ENCODE measurements at places on chromosomes 13 and 19.

DNA sequence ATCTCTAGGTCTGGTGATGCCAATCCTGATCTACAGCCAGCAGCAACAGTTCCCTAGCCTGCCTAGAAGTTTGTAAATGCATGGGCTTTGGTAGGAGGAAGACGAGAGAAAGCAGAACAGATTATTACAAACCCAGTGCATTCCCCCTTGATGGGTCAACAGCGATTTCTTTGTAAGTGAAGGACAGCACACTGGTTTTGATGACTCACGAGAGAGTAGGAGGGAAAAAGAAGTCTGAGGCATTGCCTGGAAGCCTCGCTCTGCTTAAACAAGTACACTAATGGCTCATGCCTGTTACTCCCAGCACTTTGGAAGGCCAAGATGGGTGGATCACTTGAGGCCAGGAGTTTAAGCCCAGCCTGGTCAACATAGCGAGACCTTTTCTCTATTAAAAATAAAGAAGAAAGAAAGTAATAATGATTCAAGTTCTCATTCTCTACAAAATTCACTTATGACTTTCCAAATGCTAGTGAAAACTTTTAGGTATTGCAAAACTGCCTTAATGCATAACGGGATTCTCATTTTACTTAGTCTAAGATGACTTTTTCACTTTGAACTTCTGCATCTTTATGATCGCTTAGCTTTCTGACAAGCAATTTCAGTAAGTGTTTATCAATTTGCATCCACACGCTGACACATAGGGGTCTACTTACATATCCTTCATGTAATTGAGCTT, 47.7 kb upstream of the USPL1 start:
- DNase-seq = no peak

DNA sequence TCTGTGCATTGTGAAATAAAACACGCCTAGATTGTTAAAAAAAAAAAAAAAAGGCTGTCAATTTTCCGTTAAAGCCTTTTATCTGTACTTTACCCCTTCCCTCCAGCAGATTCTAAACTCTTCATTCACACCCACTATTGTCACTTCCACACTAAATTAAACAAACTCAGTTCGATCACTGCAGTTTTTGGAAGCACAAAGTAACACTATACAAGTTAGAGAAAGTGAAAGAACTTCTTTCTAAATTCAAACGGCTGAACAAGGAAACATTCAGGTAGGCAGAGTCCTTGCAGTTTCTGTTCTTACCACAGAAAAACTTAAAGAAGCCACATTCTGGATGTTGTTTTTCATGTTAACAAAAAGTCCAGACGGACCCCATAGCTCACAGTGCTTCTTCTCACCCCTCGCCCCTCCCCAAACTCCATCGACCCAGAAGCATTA, 27.5 kb upstream of the UBE2L5 start:
- no peak for DNase-seq

- DNase-seq = no peak
Measured at GRCh38 chr13:41495044-41495443, 37.7 kb downstream of the RGCC start.

DNA sequence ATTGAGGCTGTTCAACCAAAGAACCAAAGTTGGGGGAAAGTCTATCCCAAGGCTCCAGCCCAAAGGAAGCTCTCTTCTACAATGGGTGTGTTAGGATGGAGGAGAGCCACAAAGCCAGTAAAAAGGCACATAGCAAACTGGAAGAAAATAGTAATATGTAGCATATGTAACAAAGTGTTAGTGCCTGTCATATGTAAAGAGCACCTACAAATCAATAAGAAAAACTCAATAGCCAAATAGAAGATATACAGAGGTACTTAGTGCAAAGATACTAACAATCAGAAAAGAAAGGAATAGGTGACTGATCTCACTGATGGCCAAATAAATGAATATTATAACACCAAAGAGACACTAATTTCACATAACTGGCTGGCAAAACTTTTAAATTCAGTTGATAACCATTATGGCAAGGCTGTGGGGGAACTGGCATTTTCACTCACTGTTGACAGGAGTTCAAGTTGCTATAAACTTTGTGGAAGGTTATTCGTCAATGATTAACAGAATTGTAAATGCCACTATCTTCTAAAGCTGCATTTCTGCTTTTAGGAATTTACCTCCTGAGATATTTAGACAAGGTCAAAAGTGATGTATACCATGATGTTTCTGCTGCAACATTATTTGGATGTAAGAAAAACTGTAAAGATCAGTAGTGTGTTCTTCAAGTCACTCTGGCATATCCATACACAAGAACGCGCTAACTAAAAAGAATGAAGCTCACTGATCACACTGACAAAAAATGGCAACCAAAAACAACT, 110.8 kb downstream of the GNG7 start:
- DNase-seq = no peak

GRCh38 chr13:113050734-113051431, 54.7 kb upstream of the F7 start:
- DNase-seq = no peak

DNA sequence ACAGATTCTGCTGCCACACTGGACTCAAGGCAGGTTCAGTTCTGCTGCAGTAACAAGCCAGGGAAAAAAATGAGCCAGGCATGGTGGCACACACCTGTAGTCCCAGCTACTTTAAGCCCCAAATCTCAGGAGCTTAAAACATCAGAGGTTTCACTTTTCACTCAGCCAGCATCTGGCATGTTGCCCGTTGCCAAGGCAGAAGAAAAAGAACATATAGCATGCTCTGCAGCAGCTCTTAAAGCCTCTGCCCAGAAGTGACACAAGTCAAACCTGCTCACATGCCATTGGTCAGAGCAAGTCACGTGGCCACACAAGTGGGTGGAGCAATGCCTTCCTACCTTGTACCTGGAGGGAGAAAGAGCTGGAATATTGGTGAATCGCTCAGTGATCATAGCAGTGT, 14.7 kb upstream of the ADGRE5 start:
- DNase-seq = peak; percentile 79

DNA sequence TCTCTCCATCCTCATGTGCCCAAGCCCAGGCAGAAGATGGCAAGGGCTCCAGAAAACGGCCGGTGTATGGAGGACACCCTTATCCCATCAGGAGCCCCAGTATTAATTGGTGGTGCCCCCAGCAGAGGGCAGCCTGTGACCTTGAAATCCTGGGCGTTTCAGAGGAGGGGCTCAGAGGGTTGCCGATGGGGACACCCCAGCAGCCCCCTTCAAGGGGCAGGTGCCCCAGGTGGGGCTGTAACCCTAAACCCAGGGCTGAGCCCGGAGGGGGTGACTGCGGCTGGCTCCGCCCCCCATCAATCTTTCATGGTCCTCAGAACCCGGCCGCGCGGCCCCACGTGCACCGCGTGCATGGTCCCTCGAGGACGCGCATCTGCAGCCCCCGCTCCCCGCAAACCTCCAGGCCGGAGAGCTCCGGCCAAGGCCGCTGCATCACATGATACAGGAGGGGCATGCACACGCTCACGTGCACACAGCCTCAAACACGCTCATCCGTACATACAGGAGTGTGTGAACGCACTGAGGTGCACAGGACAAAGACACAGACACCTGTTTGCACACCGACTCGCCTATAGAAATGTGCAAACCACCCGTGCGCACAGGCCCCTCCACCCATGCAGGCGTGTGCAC, 949 bp downstream of the RAB3A start:
- DNase-seq = peak; percentile 11

DNA sequence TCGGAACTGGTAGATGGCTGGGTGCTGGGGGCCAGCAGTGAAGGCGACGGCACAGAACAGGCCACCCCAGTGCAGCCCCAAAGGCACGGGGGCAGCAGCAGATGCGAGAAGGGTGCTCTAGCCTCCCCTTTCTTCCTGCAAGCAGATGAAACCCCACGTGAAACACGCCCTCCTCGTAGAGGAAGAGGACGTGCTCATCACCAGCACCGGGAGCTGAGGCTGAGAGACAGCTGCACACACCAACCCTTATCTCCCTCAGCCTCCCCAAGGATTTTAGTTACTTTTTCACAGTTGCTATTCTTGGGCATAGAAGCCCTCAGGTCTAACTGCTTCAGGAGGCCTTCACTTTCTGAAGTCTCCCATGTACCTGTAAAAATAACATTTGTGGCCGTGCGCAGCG, 11.9 kb downstream of the ZNF787 start:
- no peak for DNase-seq

DNA sequence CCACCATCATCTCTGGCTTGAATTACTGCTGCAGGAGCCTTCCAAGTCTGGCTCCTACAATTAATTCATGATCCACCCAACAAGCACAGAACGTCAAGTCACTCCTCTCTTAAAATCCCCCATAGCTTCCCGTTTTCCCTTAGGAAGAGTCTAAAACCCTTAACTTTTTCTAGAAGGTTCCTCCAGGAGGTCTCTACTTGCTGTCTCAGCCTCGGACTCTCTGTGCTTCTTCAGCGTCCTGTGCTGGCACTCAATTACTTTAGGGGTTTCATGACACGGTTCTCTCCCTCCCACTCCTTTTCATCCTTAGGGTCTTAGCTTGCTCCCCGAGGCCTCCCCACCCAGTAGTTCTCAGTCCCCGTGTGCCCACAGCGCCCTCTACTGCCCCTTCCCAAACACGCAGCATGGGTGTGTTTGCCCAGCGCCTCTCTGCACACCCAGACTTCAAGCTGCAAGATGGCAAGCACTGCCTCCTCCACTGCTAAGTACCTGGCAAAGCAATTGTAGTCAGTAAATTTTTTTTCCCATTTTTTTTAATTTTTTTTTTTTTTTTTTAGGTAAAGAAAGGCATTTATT, 25.8 kb upstream of the MAP3K10 start:
- no peak for DNase-seq

DNA sequence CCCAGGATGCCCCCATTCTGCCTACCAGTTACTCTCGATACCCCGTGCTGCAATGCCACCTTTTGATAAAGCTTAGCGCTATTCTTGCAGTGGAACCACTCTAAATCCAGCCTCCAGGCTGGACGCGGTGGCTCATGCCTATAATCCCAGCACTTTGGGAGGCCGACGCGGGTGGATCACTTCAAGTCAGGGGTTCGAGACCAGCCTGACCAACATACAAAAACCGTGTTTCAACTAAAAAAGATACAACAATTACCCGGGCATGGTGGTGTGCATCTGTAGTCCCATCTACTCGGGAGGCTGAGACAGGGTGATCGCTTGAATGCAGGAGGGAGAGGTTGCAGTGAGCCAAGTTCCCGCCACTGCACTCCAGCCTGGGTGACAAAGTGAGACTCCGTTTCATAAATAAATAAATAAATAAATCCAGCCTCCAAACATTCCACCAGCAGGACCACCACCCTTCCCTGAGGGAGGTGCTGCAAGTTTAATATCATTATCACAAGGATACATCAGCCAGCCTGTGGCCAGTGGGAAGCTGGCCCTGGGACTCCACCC, 27.7 kb downstream of the CYP2B6 start:
- no peak for DNase-seq

GRCh38 chr19:6471076-6471475, 7.0 kb downstream of the CRB3 start:
- no peak for DNase-seq

DNA sequence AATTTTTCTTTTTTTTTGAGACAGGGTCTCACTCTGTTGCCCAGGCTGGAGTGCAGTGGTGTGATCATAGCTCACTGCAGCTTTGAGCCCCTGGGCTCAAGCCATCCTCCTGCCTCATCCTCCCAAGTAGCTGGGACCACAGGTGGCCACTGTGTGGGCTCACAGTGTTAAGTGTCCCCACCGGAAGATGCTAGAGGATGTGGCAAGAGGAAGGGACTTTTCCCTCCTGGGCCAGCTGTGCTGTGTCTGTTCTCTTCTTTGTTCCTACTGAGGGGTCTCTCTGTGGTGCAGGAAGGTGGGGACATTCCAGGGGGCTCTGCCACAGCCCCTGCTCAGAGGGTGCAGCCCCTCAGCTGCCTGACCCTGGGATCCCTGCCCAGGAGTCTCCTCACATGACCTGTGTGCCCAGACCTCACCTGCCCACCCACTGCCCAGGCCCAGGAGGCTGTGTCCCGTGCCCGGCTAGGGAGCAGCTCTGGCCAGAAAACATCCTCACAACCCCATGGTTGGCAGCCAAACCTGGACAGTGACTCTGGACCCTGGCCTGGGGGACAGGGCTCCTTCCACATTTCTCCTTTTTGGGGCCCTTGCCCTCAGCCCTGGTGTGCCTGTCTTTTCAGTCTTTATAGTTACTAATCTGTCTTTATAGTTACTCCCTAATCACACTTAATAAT, 14.4 kb upstream of the ANKRD10 start:
- no peak for DNase-seq

GRCh38 chr13:67506407-67506806, 276.3 kb upstream of the PCDH9 start:
- no peak for DNase-seq

DNA sequence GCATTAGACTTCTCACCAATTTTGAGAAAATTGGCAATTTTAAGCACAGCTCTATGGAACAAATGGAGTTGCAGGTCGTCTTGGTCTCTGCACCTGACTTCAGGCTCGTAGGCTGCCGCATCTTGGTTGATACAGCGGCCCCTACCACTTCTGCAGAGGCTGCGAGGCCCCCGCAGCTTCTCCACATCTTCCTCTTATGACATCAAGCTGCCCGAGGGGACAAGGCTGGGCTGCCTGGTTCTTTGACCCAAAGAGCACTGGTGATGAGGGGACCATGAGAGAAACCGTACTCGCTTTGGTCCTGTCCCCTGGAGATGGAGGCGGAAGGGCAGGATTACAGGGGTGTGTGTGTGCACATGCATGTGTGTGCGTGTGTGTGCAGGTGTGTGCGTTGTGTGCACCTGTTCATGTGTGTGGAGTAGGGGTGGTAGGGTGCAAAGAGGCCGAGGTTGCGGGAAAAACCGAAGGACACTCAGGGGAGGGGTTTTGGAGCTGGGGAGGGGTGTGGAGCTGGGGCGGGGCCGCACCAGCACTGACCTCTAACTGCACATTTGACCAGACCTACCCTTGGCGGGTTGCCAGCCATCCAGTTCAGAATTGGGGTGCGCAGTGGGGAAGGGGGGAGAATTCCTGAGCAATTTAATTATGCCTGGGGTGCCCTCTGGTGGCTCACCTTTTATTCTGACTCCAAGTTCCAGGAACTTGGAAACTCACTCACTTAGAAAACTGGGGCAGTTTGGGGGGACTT, 65.1 kb upstream of the ARHGEF7 start:
- DNase-seq = no peak

- no peak for DNase-seq
Measured at GRCh38 chr13:31798189-31798588, 58.9 kb downstream of the RXFP2 start.

- no peak for DNase-seq
Measured at GRCh38 chr13:112721198-112722104, 31.6 kb downstream of the ATP11A start.

GRCh38 chr13:106989876-106990275, 421.9 kb upstream of the ARGLU1 start:
- no peak for DNase-seq

DNA sequence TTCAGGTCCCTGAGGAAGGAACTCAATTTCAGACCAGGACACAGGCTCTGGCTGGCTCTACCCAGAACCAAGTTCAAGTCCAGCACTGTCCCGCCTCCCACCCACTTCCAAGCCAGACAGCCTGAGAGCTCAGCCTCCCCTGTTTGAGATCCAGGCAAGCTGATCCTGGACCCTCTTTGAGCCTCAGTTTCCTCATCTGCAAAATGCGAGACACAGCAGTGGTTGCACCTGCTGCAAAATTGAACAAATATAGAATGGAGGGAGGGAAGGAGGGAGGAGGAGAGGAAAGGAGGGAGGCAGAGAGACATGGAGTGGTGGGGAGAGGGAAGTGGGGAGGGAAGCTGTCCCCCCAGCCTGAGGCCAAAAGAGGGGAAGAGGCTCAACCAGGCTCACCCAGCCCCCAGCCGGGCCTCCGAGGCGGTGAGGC, 751 bp downstream of the TMEM221 start:
- DNase-seq = peak; percentile 24

Data from DMS79 treated with DMSO at 0.1 percent for 48 hours (cell line).